Cardiac septum (tissue), 1 donor: ENCODE measurements at places on chromosomes 2 and 18. TPM values are rescaled to one million over a fixed set of nuclear protein-coding genes. Genes with fewer than 3 reads are reported as not detected.

Gene COL4A4
- total RNA-seq, result 3.0 TPM

Gene C1QL2
- not detected for total RNA-seq

DNA sequence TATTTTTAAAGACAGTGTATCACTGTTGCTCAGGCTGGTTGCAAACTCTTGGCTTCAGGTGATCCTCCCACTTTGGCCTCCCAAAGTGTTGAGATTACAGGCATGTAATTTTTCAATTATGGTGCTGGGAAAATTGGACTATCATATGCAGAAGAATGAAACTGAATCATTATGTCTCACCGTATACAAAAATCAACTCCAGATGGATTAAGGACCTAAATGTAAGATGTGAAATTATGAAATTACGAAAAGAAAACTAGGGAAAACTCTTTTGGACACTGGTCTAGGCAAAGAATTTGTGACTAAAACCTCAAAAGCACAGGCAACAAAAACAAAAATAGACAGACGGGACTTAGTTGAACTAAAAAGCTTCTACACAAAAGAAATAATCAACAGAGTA, 31.2 kb downstream of the MAP3K2 start:
- DNase-seq, result no peak

- no peak for DNase-seq
These were observed 123.3 kb upstream of the SLC1A4 start for GRCh38 chr2:64865831-64866345.

- peak; percentile 77 for DNase-seq
These were observed 463 bp downstream of the SMC6 start for GRCh38 chr2:17752892-17753802.

Gene GPAT2
- total RNA-seq, result 6.6 TPM

DNA sequence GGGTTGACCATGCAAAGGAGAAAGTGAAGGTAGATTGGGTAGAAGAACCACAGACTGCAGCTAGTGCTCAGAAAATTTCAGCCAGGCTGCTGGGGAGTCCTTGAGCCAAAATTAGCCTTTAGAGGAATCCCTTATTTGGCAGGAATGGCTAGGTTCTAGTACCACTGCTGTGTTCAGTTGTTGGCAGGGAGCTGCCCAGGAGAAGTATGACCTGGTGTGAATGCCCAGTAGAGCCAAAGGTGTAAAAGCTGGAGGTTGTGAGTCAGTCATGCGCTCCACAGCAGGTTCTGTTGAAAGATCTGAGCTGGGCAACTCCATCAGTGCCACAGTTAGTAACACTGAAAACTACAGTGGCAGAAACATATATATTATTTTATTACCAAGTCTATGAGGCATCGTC, 36.4 kb upstream of the TBR1 start:
- DNase-seq, result no peak

Gene TTN
- 4,176 TPM for total RNA-seq

Gene IL1RL2
- total RNA-seq, result 0.35 TPM

Gene CCDC195
- not detected for total RNA-seq

GRCh38 chr2:16069663-16069932, 129.2 kb downstream of the MYCN start:
- no peak for DNase-seq

Gene IL37
- total RNA-seq, result not detected

DNA sequence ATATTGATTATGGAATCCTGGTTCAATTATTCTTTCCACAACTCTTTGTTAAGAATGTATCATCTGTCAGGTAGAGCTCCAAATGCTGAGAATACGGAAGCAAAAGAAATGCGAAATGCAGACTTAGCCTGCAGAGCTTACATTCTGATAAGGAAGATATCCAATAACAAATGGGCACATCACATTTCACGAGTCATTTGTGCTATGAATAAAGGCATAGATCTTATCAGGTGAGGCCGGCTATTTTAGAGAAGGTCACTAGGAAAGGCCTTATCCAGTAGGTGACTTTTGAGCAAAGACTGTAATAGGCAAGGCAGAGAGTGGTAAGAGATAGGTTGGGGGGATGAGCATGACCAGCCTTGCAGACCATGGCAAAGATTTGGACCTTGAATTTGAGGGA, 174.3 kb upstream of the SERPINE2 start:
- no peak for DNase-seq

DNA sequence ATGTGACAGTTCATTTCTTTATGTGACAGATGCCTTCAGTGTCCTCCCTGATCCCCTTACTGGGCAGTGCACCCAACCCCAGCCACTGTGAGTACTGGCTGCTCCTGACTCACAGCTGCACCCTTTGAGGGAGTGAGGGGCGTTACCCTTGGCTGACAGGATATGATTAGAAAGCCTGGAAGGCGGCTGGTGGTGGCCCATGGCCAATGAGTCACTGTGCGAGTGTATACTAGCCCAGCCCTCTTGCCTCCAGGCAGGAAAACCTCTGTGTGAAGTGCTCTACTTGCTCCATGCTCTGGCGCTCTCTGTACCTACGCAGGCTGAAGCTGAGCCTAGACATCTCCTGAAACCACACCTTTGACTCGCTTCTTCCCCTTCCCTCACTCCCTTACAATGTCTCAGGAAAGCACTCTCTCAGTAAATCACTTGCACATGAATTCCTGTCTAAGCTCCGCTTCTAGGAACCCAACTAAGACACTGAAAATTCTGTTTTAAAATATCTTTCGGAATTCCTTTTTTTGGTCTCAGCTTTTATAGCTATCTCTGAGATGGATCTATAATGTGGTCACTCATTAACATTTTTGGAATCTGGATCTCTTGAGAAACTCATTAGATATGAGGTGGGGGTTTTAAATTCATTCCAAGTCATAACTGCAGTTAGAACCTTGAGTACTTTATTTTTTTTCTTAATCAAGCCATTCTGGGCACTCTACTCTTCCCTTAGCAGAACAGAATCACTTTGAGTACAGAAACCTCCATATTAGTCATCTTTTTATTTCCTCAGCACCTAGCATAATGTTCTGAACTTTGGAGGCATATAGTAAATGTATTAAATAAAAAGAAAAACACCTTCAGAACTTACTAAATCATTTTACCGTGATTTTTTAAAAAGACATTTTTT, 25.3 kb upstream of the STAM2 start:
- peak; percentile 85 for DNase-seq

DNA sequence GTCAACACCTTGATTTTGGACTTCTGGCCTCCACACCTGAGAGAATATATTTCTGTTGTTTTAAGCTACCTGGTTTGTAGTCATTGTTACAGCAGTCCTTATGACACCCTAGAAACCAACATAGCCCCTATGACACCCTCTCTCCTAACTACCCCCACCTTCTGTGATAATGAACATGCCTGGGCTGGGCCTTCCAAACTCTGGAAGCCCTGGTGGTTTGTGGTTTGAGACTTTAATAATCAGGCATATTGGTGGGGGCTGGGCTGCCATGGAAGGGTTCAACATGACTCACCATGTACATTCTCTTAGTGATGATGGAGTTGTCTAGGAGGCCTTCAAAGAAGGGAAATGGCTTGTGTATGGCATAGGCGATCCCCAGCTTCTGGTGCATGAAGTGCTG, 3.3 kb downstream of the SP110 start:
- DNase-seq, result no peak

- no peak for DNase-seq
These were observed 546.8 kb downstream of the TNS1 start for GRCh38 chr2:217456016-217456415.

Gene ZNF892
- total RNA-seq, result 4.8 TPM

DNA sequence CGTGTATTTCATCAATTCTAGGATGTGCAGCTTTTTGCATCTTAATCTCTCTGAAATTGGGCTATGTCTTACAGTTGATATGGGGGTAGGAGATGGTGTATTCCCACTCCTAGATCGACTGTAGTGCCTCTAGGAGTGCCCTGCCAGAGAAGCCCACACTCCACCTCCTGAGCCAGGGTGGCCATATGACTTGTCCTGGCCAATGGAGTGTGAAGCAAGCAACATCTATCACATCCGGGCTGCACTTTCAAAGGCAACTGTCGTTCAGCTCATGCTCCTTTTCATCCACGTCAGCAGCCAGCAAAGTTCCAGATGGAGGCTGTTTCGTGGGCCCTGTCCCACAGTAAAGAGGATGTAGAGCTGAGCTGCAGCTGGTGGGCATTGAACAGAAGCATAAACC, 149.4 kb upstream of the SLC1A4 start:
- no peak for DNase-seq

Gene FMNL2
- total RNA-seq, result 6.2 TPM

DNA sequence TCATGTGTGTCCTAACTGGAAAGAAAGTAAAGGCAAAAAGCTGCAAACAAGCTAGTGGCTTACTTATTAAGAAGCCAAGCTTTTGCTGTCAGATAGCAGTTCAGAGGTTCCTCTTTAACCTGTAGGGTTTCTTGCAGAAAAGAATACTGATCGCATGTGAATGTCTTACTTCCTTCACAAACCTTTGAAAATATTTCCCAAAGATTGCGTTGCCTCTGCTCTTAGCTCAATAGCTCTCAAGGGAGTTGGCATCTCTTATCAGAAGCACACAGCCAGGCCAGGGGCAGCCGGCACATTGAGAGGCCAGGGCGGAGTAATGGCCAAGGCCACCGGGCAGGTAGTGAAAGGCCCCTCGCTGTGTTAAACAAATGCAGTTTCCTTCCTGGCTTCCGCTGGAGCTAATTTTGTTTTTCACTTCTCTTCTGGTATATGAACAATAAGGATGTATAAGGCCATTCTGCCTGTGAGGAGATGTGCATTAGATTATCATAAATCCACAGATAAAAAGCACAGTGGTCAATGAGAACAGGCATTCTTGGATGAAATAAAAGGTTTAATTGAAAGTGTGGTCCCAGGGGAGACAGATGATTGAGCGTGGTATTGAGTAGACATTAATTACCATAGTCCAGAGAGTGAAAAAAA, 542.4 kb upstream of the NRP2 start:
- no peak for DNase-seq

- no peak for DNase-seq
These were observed 59.7 kb downstream of the WDSUB1 start for GRCh38 chr2:159226608-159227385.

DNA sequence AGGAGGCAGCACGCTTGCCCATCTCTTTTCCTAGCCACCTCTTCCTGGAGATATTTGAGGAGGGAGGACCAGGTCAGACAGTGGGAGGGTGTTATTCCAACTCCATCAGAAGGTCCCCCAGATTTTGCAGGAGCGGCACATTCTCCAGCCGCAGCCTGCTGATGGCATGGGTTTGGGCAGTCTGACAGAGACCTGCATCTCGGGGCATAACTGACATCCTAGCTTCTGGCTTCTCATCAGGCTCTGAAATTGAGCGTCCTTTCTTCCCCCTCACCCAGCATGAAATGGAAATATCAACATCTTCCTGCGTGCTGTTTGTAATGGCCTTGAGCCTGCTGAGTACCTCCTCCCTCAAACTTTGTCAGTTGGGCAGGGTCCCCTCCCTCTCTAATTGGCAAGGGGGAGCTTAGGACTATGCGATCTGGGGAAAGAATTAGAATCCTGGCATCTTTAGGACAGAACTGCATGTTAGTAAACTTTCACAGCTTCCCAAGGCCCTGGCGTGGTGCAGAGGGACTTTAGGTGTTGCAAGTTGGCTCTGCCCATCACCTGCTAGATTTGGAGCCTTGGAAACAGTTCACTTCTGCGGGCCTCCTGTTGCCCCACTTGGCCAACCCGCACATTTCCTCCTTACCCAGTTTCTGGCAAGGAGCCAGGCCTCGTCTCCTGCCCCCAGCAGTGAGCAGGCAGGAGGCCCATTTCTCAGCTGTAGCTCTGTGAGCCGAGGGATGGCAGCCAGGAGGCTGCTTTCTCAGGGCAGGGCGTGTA, 2.2 kb downstream of the ITM2C start:
- DNase-seq, result no peak

DNA sequence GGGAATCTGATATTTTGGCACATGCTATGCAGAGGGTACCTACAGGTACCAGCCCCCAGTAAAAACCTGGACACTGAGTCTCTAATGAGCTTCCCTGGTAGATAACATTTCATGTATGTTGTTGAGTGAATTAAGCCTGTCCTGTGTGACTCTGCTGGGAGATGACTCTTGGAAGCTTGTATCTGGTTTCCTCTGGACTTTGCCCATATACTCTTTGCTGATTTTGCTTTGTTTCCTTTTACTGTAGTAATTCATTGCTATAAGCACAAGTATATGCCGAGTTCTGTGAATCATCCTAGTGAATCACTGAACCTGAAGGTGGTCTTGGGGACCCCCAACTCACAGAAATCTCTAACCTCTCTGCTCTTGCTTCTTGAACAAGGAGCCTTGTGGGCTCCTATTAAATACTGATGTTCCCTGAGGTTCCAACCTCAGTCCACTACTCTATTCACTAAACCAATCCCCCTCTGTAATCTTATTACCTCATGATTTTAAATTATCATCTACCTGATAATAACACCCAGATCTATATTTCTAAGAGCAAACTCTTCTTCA, 94.3 kb upstream of the WDSUB1 start:
- no peak for DNase-seq

GRCh38 chr2:174327021-174327840, 7.5 kb upstream of the SP9 start:
- DNase-seq, result no peak

- DNase-seq, result no peak
These were observed 3.8 kb downstream of the LBH start for GRCh38 chr2:30235008-30235655.

- DNase-seq, result peak; percentile 98
These were observed at the start of gene ARL6IP6 for GRCh38 chr2:152718076-152718908. ARL6IP6 (plus strand) TSS chr2:152718620; CDS start chr2:152718625, 5 bp downstream.

Gene NAT8
- not detected for total RNA-seq

Gene GPR75
- total RNA-seq, result 3.0 TPM

Gene KCNJ3
- 3.4 TPM for total RNA-seq

DNA sequence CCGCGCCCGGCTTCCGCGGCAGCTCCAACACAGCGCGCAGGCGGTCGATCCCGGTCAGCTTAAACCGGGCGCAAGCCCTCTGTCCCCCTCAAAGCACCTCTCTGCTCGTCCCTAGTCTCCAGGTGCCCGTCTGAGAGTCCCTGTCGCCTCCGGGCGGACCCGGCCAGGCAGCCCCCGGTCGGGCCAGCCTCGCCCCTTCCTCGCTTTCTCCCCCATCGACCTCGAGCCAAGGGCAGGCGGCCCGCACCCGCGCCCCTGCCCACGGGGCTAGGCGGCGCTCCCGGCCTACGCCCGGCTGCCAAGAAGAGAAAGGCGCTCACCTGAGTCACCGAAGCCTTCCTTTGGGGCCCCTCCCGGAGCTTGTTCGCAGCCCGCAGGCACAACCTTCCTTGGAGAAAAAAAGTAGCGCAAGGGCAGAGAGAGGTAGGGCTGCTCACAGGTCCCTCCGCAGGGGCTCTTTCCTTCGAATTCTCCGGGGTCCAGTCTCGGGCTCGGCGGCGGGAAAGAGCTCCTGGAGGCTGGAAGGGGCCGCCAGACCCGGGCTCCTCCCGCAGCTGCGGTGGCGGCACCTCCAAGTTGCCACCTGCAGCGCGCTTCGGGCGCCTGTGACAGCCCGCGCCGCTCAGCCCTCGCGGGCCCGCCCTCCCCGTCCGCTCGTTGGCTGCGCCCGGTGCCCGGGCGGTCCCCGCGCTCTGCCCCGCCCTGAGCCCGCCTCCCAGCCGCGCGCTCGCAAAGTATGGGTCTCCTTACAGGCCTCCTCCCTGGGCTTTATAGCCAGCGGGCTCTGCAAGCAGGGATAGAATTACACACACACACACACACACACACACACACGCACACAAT, 86.5 kb upstream of the EPB41L3 start:
- DNase-seq, result peak; percentile 79
